Activated naive CD4-positive, alpha-beta T cell treated with anti-CD3 and anti-CD28 coated beads, Interleukin-2, amount 50 U/mL, for 72 hours (primary cell): ENCODE measurements at places on chromosomes 7 and 10.

GRCh38 chr7:26777385-26777784, 87.0 kb downstream of the SKAP2 start:
- DNase-seq = no peak

- DNase-seq = no peak
These were observed 7.5 kb downstream of the RABGEF1 start for GRCh38 chr7:66747881-66748511.

GRCh38 chr10:62053860-62054259, 152.4 kb downstream of the ARID5B start:
- no peak for DNase-seq

GRCh38 chr10:43254199-43254730, 12.6 kb downstream of the RASGEF1A start:
- peak; percentile 48 for DNase-seq

DNA sequence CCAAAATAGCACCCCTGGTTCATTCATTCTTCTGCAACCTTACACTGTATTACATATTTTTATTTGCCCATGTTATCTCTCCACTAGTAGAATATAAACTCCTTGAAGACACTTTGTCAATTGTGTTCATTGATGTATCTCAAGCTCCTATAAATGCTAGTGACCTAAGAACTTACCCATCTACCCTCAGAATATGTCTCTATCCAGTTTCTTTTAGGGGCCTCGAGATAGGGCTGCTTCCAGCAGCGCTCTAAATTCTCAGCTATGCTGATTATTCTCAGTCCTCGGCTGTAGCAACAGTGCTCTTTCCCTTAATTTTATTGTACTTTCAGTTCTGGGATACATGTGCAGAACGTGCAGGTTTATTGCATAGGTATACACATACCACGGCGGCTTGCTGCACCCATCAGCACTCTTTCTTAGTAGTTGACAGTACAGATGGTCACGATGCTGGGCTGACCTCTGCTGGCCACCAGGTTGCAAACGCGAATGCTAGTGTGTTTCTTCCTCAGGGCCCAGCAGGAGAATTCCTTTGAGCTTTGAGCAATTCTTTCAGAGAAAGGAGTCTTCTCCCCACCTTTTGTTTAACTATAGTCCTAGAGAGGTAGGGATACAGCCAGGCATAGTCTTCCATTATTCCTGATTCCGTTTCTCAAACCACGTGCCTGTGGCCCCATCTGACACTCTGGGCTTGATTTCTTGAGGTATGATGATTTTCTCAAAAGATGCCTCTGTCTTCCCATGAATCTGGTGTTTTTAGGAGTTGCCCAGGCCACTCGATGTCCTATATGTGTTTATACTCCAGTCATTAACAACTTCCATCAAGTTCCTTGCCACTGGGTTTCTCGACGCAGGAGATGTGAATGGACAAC, 49.1 kb upstream of the CDC14C start:
- no peak for DNase-seq

GRCh38 chr7:35802649-35803048, 1.8 kb downstream of the SEPTIN7 start:
- no peak for DNase-seq

DNA sequence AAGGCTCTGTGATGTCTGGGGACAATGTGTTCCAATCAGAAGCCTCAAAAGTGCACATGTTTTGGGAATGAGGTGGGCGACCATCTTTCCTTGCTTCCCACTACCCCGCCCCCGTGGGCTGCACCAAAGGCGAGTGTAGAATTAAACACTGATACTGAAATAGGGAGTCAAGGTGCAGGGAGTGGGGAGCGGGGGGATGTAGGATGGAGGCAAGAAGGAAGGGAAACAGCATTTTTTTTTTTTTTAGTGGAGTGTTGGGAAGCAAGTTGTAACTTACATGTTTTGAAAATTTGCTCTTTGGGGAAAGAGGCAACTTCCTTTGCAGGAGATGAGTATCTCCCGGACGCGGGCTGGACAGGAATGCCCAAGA, 484 bp upstream of the DLX5 start:
- no peak for DNase-seq

GRCh38 chr7:45575501-45576248, 1.5 kb downstream of the ADCY1 start:
- DNase-seq = no peak

DNA sequence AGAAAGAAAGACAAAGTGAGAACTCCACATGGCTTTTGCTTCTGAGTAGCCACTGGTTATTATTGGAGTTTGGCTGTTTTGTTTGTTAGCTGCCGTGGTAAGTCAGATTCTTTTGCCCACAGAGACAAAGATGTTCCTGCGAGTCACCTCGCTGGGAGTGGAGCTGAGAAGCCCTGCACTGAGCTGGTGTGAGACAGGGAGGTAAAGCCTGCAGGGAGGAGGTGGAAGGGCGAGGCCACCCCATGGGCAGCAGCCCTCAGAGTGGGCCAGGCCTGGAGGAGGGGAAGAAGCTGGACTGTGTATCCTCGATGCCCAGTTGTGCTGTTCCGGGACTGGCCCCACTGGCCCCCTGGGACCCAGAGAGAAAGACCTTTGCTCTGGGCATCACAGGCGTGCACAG, 14.3 kb upstream of the NOM1 start:
- DNase-seq = no peak

- no peak for DNase-seq
These were observed 121.1 kb downstream of the HGF start for GRCh38 chr7:81648716-81649115.

DNA sequence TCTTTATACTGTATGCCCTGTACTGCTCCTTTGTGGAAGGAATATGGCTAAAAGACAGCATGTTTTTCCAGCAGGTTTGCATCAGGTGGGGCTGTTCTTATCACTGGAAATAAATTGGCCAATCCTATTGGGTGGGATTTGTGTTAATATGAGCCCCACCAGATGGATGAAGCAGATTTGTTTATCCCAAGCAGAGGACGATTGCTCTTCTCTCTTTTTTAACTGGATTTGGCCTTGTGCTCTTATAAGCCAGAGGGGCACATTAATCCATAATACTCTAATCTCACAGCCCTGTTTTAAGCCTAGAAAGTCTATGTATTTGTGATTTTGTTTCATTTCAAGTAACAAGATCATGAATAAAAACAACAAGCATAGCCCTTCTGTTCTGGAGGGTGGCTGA, 240.1 kb upstream of the ADARB2 start:
- no peak for DNase-seq

- DNase-seq = no peak
These were observed 3.6 kb upstream of the ZEB1 start for GRCh38 chr10:31315453-31315852.

DNA sequence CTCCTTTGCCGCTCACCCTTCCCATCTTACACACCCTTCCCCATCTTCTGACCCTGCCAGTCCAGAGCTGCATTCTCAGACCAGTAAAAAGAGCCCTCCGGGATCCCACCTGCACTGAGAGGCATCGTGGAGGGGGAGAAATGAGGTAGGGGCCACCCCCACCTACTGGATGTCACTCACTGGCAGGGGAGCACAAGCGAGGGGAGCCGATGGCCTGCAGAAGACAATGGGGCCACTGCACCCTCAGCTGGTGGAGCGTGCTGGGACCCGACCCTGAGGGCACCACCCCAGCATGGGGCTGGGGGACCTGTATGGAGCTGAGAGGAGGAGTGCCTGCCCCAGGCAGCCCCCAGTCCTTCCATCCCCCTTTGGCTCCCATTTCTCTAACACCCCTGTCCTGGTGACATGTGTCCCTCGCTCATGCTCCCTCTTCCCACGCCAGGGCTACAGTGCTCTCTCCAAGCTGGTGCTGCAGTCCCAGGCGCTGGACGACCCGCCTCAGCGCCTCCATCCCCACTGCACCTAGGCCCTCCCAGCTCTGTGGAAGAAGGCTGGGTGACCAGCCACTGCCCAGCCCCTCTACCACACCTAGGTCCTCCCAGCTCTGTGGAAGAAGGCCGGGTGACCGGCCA, 49.8 kb downstream of the RASGEF1A start:
- no peak for DNase-seq

- DNase-seq = peak; percentile 62
These were observed 4.4 kb downstream of the ZNF655 start for GRCh38 chr7:99562832-99563231.

- no peak for DNase-seq
These were observed 51.8 kb downstream of the ANLN start for GRCh38 chr7:36441344-36442022.

DNA sequence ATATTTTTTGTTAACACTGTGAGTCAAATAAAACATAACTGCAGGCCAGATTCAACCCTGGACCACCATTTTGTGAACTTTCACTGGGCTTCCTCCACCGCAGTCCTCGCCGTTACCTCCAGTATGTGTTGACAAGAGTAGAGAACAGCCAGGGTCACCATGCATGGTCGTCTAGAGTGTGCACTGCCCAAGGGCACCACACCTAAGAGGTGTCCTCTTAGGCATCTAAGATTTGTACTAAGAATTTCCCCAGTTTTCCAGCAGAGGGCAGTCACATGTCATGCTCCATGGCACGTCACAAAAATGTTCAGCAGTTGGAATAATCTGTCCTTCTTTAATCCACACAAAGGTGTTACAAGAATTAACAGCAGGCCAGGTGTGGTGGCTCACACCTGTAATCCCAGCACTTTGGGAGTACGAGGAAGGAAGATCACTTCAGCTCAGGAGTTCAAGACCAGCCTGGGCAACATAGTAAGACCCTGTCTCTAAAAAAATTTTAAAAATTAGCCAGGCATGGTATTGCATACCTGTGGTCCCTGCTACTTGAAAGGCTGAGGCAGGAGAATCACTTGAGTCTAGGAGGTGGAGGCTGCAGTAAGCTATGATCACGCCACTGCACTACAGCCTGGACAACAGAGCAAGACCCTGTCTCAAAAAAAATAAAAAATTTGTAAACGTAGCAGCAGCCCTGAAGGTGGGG, 71.2 kb upstream of the FOXK1 start:
- peak; percentile 55 for DNase-seq

DNA sequence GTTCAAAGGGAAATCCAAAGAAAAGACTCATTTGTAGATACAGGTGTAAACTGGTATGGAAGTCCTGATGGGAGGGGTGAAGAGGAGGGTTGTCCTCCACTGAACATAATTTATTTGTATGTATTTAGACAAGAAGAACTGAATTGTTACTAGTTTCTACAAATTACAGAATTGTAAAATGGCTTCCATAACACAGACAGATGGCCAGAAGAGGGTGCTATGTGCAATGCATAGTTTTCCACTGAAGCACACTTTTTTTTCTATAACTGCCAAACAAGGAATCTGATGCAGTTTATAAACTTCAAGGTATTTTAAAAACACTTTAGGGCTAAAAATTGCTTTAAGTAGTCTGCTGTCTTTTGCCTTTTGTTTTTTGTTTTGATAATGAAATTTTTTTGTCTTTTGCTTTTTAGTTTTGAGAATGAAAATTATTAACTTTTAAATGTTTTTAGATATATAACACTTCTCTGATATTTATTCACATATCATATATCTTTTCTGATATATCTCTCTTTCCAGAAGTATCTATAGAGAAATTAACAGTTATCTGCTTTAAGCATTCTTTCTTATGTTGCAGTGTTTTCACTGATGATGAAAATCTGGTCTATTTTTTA, 58.5 kb downstream of the PHYHIPL start:
- no peak for DNase-seq

- DNase-seq = peak; percentile 78
These were observed 15.1 kb downstream of the PRSS2 start for GRCh38 chr7:142785841-142786250.

GRCh38 chr7:69539531-69539930, 58.7 kb upstream of the AUTS2 start:
- DNase-seq = no peak

- DNase-seq = no peak
These were observed 154.3 kb downstream of the ZNF365 start for GRCh38 chr10:62528441-62528840.

- DNase-seq = no peak
These were observed 244.8 kb downstream of the BAMBI start for GRCh38 chr10:28922127-28922526.

GRCh38 chr7:155789001-155789725, 23.1 kb downstream of the SHH start:
- no peak for DNase-seq

DNA sequence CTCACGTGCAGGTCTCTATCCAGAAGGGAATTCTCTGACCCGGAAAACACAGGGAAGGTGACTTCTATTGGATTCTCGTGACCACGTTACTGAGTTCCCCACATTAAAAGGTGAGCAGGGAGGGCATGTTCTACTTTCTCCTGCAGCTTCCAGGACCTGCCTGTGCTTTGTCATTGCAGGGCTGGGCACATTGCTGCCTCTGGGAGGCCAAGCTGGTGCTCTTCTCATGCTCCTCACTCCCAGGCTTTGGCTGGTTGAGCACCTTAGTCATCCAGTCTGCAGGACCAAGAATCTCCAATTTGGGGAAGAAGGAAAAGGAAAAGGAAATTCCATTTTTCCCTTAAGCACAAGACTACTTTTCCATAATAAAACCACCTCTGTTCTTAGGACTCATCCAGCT, 86.5 kb upstream of the TMEM72 start:
- DNase-seq = no peak

DNA sequence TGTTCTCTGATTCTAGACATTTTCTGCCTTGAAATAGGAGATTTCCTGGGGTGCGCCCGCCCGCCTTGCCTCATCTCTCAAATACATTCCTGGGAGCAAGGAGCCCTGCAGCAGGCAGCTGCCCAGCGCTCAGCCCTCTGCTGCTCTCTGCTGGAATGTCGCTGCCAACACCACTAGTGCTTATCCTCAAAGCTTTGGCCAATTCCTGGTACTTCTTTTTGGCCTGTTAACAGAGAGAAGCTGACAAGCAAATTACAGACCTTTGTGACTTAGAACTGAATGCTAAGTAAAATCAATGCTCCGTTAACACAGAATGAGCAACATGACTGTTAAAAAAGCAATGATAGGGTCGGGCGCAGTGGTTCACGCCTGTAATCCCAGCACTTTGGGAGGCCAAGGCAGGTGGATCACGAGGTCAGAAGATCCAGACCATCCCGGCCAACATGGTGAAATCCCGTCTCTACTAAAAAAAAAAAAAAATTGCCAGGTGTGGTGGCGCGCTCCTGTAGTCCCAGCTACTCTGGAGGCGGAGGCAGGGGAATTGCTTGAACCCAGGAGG, 41.9 kb upstream of the SYPL1 start:
- DNase-seq = peak; percentile 78

GRCh38 chr10:69047111-69047832, 40.6 kb upstream of the SRGN start:
- DNase-seq = no peak

- DNase-seq = no peak
These were observed 65.2 kb upstream of the EMX2 start for GRCh38 chr10:117477211-117477947.

DNA sequence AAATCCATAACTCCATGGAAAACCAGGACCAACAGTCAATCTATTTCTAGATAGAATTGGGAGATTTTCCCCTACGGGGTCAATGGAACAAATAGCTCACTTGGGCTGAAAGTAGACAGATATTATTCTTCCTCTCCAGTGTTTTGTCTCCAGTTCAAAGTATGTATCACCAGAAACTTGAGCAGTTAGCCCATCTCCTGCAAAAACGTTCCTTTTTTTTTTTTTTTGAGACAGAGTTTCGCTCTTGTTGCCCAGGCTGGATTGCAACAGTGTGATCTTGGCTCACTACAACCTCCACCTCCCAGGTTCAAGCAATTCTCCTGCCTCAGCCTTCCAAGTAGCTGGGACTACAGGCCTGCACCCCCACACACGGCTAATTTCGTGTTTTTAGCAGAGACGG, 390.0 kb upstream of the AUTS2 start:
- DNase-seq = no peak
